ENCODE measurements at places on chromosomes 1 and 21.

- no peak for DNase-seq
Measured at GRCh38 chr1:96387785-96388184, 333.8 kb upstream of the PTBP2 start.

- DNase-seq, result no peak
Measured at GRCh38 chr1:17922833-17923232, 167.7 kb downstream of the ACTL8 start.

DNA sequence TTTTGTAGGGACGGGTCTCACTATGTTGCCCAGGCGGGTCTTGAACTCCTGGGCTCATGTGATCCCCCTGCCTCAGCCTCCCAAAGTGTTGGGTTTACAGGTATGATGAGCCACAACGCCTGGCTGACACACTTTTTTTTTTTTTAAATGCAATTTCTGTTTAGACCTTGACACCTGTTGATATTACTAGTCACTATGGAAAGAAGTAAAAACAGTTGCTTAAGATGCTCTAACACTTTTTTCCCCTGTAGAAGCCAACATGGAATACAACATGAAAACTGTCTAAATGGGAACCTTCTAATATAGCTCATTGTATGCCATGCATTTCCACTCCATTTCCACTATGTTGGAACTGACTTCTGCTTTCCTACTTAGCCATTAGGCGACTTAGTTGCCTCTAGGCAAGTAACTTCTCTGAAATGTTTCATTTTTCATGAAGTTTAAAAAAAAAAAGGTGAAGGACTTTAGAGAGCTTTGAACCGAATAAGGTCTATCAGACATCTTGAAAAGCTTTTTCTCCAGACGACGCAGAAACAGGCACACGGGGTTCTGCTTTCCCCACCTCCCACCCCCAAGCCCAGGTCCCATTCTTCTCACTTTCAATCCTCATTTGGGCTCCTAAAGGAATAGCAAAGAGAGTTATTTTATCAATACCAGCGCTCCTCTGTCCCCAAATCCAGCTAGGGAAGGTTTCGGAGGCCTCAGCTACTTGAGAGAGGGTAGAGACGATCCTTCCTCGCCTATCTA is 648 bp upstream of the DR1 start:
- DNase-seq, result no peak

DNA sequence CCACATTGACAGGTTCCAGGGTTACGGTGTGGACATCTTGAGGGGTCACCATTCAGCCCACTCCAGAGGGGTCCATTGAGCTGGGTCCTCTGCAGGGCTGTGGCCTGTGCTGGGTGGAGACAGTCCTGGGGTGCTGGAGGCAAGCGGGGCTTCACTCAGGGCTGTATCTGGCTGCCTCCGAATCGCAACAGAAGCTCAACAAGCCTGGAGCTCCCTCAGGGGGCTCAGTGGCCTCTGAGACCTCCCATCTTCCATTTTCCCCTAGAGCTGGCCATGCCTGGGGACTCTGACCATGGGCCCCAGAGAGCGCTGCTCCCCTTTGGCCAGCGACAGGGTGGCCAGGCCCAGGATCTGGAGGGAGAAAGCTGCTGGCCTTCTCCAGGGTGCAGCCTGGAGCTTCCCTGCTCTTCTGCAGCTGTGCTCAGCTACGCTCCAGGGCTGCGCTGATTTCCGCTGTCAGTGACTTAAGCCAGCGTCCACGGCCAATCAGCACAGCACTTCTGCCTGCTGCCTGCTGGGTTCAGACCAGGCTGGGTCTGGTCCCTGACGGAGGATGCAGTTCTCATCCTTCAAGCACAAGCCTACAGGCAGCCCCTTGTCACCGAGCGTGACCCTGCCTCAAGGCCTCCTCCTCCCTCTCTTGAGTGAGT is 45.0 kb upstream of the ADARB1 start:
- DNase-seq, result no peak

GRCh38 chr1:29991025-29991424 is 732.4 kb downstream of the MATN1 start:
- DNase-seq, result no peak

DNA sequence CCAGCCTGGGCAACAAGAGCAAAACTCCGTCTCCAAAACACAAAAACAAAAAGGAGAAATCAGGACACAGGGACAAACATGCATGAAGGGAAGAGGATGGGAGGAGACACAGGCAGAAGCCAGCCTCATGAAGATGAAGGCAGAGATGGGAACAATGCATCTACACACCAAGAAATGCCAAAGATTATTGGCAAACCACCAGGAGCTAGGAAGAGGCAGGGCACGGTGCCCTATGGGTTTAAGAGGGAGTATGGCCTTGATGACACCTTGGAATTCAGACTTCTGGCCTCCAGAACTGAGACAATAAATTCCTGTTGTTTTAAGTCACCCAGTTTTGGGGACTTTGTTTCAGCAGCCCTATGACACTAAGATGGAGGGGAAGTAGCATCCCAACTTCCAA is 5.2 kb downstream of the TMPRSS3 start:
- DNase-seq, result no peak

DNA sequence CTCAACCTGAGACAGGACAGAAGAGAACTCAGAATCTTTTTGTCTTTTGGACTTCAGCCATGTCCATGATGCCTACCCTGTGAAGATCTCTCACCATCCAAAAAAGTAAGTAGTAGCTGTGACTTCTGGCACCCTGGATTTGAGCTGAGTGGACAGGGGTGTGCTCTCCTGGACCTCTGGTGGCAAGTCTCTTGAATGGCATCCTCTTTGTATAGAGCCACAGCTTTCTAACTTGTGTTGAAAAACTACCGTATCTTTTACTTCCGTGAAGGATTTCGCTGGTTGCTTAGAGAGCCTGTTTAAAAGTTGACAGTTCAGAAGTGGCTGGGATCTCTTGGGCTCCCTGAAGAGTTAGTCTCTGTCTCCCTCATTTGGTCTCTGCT is 1.8 kb downstream of the MFN2 start:
- no peak for DNase-seq

DNA sequence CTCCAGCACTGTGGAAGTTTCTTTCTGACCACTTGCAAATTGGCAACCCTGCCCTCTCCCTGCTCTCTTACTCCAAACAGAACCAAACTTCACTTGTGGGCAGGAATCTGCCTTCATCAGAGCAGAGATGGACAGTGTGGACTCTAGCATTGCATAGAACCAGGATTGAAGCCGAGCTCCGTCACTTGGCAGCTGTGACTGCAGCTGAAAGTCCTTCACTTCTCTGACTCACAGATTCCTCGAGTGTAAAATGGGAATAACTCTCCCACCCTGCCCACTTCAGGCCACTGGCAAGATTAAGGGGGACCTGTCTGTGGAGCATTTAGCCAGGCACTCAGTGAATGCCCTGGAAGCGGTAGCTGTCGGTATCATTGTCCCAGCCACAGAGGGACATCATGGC is 75.7 kb upstream of the ZBTB40 start:
- no peak for DNase-seq

GRCh38 chr1:31848381-31848897 is 32.6 kb upstream of the SPOCD1 start:
- no peak for DNase-seq
